Activated CD4-positive, alpha-beta T cell treated with anti-CD3 and anti-CD28 coated beads, Interleukin-2, Interleukin-4, amounts not matched to agents 100 ng/mL and 50 ng/mL, durations not matched to agents 16 hours and 8 hours (primary cell): ENCODE measurements at places on chromosomes 4 and X.
A peak's percentile ranks its signal among the peaks of the same experiment; 100 is the strongest.

DNA sequence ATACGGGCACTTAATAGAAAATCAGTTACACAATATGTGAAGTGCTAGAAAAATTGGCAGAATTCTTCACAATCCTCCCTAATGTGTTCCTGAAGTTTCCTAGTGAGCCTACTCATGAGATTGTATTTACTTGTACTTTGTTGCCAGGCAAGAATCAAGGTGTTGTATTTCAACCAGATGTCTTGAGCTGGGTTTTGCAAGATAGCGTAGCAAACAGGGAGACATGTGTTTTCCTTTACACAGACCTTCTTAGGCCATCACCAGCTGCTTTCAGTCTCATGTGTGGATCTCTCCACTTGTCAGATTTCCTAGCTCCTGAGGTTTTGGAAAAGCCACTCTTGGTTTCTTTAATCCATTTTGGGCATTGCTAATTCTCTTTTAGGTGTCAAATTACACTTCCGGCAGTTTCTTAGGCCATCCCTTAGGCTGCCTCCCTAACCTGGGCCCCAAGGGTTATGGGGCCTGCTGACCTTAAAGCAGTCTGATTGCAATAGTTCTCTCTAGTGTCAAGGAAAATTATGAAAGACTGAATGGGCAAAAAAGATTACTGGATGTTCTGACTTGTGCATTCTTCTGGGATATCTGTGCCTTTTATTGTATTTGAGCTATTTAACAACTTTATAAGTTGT is 12.2 kb upstream of the EDA start:
- DNase-seq, result no peak

GRCh38 chr4:42654631-42655268 is 2.2 kb downstream of the ATP8A1 start:
- peak; percentile 51 for DNase-seq

DNA sequence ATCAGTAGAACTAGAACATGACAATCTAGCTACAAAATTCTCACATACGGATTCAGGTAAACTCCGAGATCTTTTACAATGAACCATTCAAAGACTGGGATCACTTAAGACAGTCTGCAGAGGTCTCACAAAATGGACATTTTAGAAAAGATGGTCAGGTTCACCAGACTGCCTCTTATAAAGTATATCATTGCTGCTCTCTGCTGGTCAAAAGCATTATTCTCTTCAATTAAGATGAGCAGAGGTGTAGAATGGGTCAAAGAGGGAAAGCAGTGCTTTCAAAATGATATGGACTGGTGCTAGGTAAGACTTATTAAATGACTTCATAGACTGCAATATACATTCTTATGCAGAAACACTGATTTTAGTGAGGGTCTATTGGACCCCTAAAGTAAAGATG is 434.7 kb downstream of the PACRGL start:
- no peak for DNase-seq

- peak; percentile 51 for DNase-seq
Observed at GRCh38 chr4:67522851-67523671, 22.2 kb downstream of the CENPC start.

- DNase-seq, result no peak
Observed at GRCh38 chr4:47195706-47196105, 164.3 kb downstream of the GABRB1 start.

DNA sequence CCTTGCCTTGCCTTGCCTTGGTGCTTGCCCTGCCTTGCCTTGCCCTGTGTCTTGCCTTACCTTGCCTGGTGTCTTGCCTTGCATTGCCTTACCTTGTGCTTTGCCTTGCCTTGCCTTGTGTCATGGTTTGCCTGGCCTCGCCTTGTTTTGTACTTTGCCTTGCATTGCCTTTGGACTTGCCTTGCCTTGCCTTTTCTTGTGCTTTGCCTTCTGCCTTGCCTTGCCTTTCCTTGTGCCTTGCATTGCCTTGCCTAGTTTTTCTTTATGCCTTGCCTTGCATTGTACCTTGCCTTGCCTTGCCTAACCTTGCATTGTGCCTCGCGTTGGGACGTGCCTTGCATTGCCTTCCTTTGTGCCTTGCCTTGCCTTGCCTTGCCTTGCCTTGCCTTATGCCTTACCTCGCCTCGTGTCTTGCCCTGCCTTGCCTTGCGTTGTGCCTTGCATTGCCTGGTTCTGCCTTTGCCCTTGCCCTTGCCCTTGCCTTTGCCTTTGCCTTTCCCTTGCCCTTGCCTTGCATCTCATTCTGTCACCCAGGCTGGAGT is 82.8 kb downstream of the TAB3 start:
- DNase-seq, result no peak

DNA sequence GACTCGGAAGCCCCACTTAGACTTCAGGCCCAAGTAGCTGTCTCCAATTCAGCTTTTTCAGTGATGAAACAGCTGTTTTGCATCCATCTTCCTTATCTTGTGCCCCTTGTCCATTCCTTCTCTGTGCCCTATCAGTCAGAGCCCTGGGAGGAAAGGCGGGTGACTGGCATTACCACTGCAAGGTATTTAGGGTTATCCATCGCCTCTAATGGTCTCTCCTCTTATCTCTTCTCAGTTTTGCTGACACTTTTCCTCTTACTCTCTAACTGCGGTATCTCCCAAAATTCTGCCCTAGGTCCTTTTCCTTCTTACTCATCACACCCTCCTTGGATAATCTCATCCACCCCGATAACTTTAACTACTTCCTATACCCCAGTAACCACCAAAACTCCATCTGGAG is 13.7 kb downstream of the GAB3 start:
- no peak for DNase-seq

DNA sequence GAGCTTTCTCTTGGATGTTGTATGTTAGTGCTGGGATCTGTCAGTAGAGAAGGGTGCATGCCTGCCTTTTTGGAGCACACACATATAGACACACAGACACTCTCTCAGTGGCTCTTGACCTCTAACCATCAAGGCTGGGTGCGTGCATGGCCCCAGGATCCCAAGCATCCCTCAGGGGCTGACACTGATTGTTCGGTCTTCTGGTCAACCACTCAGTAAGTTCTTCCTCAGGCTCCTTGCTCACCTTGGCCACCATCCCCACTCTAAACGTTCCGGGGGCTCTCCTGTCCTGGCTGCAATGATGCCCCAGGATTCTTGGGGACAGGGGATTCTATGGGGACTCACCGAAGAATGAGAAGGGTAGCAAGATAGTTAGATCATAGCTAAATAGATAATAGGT is 179.6 kb downstream of the SHOX start:
- DNase-seq, result no peak

DNA sequence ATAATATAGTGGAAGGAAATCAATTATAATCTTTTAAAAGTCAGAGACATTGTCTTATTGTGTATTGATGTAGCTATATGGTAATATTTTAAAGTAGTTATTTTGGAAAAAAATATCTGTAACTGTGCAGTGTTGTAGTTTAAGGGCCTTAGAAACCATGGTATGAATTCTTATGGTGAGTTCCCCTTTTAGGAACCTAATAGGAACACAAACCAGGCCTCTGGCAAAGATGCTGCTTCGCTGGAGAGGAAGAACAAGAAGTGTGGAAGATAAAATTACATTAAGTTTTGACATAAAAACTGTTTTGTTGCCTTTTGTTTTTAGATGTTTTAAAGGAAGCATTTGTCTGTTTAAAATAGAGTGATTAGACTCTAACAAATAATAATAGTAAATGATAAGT is 10.9 kb upstream of the TMPRSS11D start:
- DNase-seq, result no peak

GRCh38 chrX:65985922-65986588 is 53.8 kb downstream of the VSIG4 start:
- peak; percentile 74 for DNase-seq

DNA sequence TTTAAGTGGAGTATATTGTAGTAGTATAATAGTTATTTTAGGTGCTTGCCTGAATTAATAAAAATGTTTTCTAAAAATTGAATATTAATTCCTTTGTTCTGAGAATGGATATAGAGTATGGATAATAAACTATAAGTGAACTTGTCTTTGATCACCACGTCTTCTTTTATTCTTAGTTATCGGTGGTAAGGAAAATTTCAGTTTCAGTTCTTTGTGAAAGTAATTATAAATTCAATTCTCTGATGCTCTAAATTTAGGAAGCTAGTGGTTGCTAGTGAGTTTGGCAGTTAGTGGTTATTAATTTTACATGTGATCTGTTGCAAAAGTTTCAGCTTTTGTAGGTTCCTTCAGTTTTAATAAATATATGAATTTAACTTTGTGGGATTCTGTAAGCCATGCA is 30.8 kb downstream of the MRPL1 start:
- no peak for DNase-seq

GRCh38 chr4:108650212-108651013 is at the start of gene OSTC:
Gene OSTC, plus strand, starts transcription at chr4:108650599. Its CDS starts 57 bp downstream, at chr4:108650656.
- DNase-seq, result peak; percentile 91

- DNase-seq, result no peak
Observed at GRCh38 chr4:108821351-108821930, 58.6 kb upstream of the ETNPPL start.

- DNase-seq, result no peak
Observed at GRCh38 chrX:11254417-11255109, 38.6 kb upstream of the AMELX start.

DNA sequence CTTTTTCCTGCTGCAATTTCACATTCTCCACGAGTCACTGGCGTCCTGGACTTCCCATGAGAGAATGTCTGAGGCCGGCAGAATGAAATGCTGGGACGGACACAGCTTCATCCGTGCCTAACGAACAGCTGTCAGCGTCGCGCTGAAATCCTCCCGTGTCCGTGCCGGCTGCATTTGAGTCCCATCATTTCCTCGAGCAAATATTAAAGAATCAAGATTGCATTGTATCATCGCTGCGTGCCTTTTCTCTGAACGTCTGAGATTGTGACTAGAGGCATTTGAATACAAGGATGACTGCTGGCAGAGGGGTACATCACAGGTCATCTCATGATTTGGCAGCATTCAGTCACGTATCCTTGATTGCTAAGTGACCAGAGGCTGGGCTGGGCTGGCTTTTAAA is 279.9 kb downstream of the ASMT start:
- no peak for DNase-seq

- no peak for DNase-seq
Observed at GRCh38 chr4:182294451-182294850, 51.2 kb downstream of the TENM3 start.

DNA sequence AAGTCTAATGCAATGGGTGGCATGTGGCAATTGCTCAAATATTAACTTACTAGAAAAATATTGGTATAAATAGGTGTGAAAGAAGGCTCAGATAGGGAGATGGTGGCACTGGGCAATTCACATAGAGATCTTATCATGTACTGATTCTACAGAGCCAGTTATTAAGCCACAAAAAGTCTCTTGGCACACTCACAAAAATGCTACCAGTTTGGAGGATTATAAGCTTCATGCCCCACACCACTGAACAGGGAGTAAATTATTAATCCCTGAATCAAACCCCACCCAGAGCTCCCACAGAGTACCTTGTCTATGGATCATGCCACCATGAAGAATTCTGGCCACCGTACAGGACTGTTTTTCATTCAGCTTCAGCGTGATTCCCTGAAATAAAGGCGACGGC is 13.8 kb downstream of the MPP1 start:
- no peak for DNase-seq

GRCh38 chr4:17933126-17933525 is 88.4 kb downstream of the LCORL start:
- DNase-seq, result no peak

- no peak for DNase-seq
Observed at GRCh38 chr4:117010671-117011070, 74.7 kb downstream of the TRAM1L1 start.

GRCh38 chr4:37816719-37817118 is 9.8 kb upstream of the PGM2 start:
- no peak for DNase-seq

GRCh38 chrX:46576458-46576857 is 2.9 kb downstream of the CHST7 start:
- DNase-seq, result no peak

- DNase-seq, result peak; percentile 53
Observed at GRCh38 chrX:134484039-134484438, 24.1 kb downstream of the HPRT1 start.

- no peak for DNase-seq
Observed at GRCh38 chrX:145609951-145610511, 207.6 kb upstream of the SLITRK2 start.

GRCh38 chr4:169098969-169099690 is 89.1 kb upstream of the CBR4 start:
- DNase-seq, result no peak

GRCh38 chr4:89640620-89641366 is 196.2 kb downstream of the SNCA start:
- DNase-seq, result no peak

- no peak for DNase-seq
Observed at GRCh38 chrX:38870361-38870895, 69.2 kb downstream of the MID1IP1 start.

DNA sequence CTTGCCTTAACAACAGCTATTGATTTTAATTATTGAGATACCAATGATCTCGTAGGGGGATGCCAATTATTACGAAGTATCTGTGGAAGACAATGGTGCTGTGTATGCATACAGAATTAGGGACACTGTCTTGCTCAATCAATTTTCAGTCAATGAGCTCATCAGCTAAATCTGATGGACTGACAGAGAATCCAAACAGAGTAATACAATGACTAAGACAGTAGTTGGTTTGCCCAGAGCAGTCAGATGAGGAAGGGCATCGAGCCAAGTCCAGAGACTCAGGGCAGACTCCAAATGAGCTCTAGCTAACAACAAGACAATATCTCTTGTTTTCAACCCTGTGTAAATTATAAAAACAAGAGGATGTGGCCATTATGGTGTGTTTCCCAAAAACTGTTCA is 14.7 kb upstream of the GSX2 start:
- no peak for DNase-seq

DNA sequence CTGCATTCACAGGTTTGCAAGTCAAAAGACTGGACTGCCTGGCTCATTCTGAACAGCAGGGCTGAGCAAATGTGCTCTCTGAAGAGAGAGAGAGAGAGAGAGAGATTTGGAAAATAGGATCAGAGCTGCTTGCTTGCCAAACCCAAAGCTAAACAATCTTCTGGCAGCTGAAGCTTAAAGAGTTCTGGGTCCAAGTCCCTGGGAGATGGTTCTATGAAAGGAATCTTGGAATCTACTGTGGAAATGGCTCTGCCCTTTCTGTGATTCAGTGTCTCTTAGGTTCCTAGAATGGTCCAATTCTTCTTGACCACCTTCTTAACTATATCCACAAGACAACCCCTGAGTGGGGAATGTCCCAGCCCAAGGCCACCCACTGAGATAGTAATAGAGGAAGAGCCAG is 66.1 kb upstream of the EFNB1 start:
- DNase-seq, result no peak

DNA sequence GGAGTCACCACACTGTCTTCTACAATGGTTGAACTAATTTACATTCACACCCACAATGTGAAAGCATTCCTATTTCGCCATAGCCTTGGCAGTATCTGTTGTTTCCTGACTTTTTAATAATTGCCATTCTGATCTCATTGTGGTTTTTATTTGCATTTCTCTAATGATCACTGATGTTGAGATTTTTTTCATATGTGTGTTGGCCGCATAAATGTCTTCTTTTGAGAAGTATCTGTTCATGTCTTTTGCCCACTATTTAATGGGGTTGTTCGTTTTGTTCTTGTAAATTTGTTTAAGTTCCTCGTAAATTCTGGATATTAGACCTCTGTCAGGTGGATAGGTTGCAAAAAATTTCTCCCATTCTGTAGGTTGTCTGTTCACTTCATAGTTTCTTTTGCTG is 519.1 kb downstream of the STPG2 start:
- DNase-seq, result no peak
